Left lung (tissue), 14 donors: ENCODE measurements at places on chromosomes 12 and 14. TPM values are rescaled to one million over a fixed set of nuclear protein-coding genes. Genes with fewer than 3 reads are reported as not detected.

Gene LHX5
- not detected for polyA plus RNA-seq

Gene MAP3K9
- 5.2 TPM for polyA plus RNA-seq

Gene C12orf50
- polyA plus RNA-seq, result 0.47 TPM

Gene ERBB3
- 80.3 TPM for polyA plus RNA-seq

Gene TRIM9
- 1.1 TPM for polyA plus RNA-seq

Gene MYO1H
- 0.36 TPM for polyA plus RNA-seq

Gene HSPA2
- polyA plus RNA-seq, result 7.0 TPM

Gene MYF6
- 0.44 TPM for polyA plus RNA-seq

Gene TCTN1
- 77.7 TPM for polyA plus RNA-seq

Gene EML5
- polyA plus RNA-seq, result 1.9 TPM

Gene KLRB1
- polyA plus RNA-seq, result 2.8 TPM

Gene PTPRR
- polyA plus RNA-seq, result 0.20 TPM

Gene TOMM20L
- 1.5 TPM for polyA plus RNA-seq

Gene KANSL2
- polyA plus RNA-seq, result 54.4 TPM

Gene ASB2
- polyA plus RNA-seq, result 1.5 TPM

Gene USP15
- 42.8 TPM for polyA plus RNA-seq

Gene KRT6A
- not detected for polyA plus RNA-seq

Gene KRT72
- polyA plus RNA-seq, result 0.30 TPM

Gene AP1G2
- polyA plus RNA-seq, result 60.6 TPM

Gene SYCP3
- polyA plus RNA-seq, result 1.2 TPM

Gene RHOF
- polyA plus RNA-seq, result 10.6 TPM

Gene PHETA1
- 8.4 TPM for polyA plus RNA-seq

Gene PIWIL1
- not detected for polyA plus RNA-seq

Gene RDH16
- polyA plus RNA-seq, result 0.71 TPM

Gene PLXNC1
- polyA plus RNA-seq, result 10.7 TPM

Gene PMCH
- polyA plus RNA-seq, result 0.58 TPM

Gene BCDIN3D
- 5.8 TPM for polyA plus RNA-seq

Gene STAC3
- polyA plus RNA-seq, result 2.9 TPM

Gene TSHR
- 0.39 TPM for polyA plus RNA-seq

Gene C1QL4
- not detected for polyA plus RNA-seq

Gene EP400
- polyA plus RNA-seq, result 41.4 TPM

Gene MYL6
- polyA plus RNA-seq, result 2,250 TPM

Gene GSKIP
- 20.9 TPM for polyA plus RNA-seq

Gene VASH1
- polyA plus RNA-seq, result 58.9 TPM

Gene KLRF1
- 0.94 TPM for polyA plus RNA-seq

Gene CCDC92
- 68.7 TPM for polyA plus RNA-seq

Gene TESPA1
- polyA plus RNA-seq, result 1.5 TPM

Gene DBX2
- not detected for polyA plus RNA-seq

Gene CLEC4C
- not detected for polyA plus RNA-seq

Gene TBK1
- polyA plus RNA-seq, result 21.8 TPM
